ENCODE measurements at places on chromosomes 12 and 14.

GRCh38 chr12:124208489-124208888 lies 86.4 kb upstream of the RFLNA start:
- DNase-seq: no peak

GRCh38 chr12:33222357-33222756 lies 217.3 kb downstream of the SYT10 start:
- DNase-seq: no peak

DNA sequence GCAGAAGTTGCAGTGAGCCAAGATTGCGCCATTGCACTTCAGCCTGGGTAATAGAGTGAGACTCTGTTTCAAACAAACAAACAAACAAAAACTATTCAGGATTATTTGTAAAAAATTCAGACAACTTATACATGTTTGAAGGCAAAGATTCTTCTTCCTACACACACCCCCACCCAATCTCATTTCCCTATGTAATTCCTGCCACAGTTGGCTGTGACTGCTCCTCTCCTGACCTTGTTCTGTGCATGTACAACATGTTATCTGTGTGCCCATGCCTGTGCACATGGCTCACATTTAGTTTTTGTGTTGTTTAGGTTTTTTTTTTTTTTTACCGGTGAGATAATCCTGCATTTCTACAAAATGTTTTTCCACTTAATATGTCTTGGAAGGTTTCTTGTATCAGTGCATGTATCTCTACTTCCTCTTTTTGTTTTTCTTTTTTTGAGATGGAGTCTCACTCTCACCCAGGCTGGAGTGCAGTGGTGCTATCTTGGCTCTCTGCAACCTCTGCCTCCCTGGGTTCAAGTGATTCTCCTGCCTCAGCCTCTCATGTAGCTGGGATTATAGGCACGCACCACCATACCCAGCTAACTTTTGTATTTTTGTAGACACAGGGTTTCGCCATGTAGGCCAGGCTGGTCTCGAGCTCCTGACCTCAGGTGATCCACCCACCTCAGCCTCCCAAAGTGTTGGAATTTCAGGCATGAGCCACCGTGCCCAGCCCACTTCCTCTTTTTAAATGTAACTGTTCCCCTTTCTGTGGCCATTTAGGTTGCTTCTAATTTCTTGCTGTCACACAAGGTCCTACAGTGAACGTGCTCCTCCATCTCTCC lies 8.7 kb downstream of the CFAP251 start:
- DNase-seq: no peak

DNA sequence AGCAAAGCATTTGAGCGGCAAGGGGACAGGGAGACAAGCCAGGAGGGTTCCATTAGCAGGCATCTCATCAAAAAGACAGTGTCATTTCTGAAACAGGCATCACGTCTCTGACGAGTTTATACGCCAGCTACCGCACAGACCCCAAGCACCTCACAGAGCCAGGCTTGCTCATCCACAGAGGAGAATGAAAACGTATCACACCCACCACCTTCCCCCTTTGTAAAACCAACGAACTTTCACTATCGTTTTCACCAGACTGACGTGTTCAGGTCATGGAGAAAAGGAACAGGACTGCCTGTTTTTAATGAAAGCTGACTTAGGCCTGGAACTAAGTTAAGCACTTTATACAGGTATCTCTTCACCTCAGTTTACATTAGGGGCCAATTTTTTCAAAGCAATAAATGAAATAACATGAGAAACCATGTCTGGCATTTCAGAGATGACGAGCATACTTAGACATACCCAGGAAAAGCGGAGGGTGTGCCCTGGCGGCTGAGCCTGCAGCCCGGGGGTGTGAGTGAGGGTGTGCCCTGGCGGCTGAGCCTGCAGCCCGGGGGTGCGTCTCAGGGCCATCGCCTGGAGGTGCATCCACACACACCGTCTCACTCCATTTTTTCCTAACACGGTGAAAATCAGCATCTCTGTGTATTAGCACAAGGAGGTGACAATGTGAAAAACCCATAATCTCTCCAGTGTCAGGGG lies 41.9 kb downstream of the STX2 start:
- DNase-seq: peak; percentile 62

GRCh38 chr14:63454436-63454835 lies 88.7 kb downstream of the PPP2R5E start:
- no peak for DNase-seq

GRCh38 chr14:56247495-56248200 lies 129.4 kb downstream of the PELI2 start:
- DNase-seq: no peak

DNA sequence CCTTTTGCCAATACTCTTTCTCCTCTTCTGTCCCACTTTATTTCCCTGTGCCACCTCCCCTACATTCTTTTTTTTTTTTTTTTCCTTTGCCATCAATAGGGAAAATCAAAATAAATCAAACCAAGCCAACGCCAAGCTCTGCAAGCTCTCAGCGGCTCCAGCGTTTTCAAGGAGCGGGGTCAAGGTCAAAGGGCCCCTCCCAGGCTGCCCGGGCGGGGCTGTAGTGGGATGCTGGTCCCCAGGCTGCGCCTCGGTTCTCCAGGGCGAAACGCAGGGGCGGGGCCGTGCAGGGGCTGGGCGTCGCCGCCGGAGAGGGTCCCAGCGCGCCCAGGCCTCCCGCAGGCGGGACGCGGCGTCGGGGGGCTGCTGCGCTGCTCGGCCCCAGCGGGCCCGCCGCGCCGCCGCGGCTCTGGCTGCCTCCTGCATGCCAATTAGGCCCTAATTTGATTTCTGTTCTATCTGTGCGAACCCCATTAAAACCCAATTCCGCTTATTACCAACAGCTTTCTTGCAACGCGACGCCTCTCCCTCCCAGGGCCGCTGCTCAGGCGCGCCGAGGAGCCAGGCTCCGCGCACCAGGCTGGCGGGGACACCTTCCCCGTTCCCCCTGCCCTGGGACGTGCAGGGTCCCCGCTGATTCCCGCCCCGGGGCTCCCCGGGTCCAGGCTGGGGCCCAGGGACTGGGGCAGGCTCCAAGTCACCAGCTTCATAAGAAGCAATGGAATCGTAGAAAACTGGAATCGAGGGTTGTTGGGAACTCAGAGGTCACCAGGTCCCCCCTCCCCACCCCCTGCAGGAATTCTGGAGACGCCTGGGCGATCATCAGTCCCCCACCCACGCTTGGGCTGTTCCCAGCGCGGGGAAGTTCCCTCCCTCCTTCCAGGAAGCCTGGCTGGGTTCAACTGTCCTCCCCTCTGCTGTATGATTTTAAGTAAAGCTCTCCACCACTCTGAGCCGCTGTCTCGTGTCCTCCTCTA lies 50.7 kb upstream of the MAP1LC3B2 start:
- DNase-seq: no peak
